ENCODE measurements at places on chromosomes 11 and 22.
A peak's percentile ranks its signal among the peaks of the same experiment; 100 is the strongest.

GRCh38 chr11:35427071-35427470 is 7.7 kb upstream of the SLC1A2 start:
- H3K4me1 ChIP-seq, result no peaks in the 10 kb centered on the region
- no peaks in the 10 kb centered on the region for H3K36me3 ChIP-seq
- DNase-seq, result no peak
- no peak overlapping the region for H3K27ac ChIP-seq
- no peak overlapping the region for H3K4me3 ChIP-seq
- H3K27me3 ChIP-seq, result peaks cover 37% of the 10 kb centered on the region

GRCh38 chr22:20748731-20749428 is 25.0 kb upstream of the SERPIND1 start:
- peaks cover 14% of the 10 kb centered on the region for H3K4me1 ChIP-seq
- H3K27me3 ChIP-seq, result no peaks in the 10 kb centered on the region
- no peak for DNase-seq
- H3K36me3 ChIP-seq, result peaks cover 10% of the 10 kb centered on the region
- no peak overlapping the region for H3K4me3 ChIP-seq
- no peak overlapping the region for H3K27ac ChIP-seq

DNA sequence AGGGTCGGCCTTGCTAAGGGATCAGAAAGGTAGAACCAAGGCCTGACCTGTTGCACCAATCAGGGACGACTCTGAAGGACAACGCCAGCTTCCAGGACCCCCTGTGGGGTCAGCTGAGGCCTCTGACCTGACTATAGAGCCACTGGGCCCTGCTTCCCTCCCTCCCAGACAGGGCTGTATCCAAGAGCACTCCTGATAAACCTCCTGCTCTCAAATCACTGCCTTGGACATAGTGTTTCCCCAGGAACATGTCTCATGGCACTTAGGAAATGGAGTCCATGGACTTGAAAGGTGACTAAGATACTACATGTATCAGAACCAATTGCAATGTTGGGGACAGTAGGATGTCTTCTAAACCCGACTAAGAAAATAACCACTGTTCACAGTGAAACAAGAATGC is 117.8 kb upstream of the OPCML start:
- no peak overlapping the region for H3K4me3 ChIP-seq
- DNase-seq, result no peak
- H3K4me1 ChIP-seq, result no peaks in the 10 kb centered on the region
- H3K27ac ChIP-seq, result no peak overlapping the region

- peak overlapping the region; percentile 100 for H3K27ac ChIP-seq
- H3K4me3 ChIP-seq, result peak overlapping the region; percentile 94
- H3K27me3 ChIP-seq, result no peaks in the 10 kb centered on the region
Observed at GRCh38 chr22:26674211-26675190, 17.1 kb downstream of the MIAT start.

DNA sequence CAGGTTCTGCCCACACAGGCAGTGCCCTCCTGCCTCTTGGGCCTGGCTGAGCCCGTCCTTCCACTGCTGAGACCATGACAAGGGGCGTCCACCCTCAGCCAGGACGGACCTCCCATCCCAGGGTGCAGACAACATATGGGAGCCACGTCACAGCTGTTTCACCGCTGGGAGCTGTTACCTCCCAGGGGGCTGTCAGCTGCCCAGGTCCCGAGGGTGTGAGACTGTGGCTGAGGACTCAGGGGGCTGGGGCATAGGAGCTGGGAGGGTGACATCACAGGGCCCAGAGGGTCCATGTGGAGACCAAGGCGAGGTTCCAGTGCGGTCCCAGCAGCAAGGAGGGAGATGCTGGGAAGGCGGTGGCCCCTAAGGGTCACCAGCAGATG is 17.9 kb upstream of the CTSD start:
- no peak overlapping the region for H3K27ac ChIP-seq
- no peak overlapping the region for H3K4me3 ChIP-seq
- DNase-seq, result no peak
- peaks cover 2% of the 10 kb centered on the region for H3K27me3 ChIP-seq

DNA sequence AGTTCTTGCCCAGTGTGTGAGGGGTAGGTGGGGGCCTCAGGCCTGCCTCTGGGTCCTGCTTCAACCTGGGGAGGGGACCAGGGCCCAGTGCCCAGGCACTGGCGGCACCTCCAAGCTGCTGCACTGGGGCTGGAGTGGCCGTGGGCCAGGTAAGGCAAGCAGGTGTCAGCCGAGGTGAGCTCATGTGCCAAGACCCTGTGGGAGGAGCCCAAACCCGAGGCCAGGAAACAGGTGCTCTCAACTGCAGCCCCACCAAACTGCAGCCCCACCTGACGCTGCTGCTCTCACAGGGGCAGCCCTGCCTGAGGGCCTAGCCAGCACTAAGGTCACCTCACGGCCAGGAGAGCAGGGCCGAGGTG is 18.1 kb upstream of the GNB1L start:
- H3K27me3 ChIP-seq, result no peaks in the 10 kb centered on the region
- H3K4me3 ChIP-seq, result no peak overlapping the region
- no peak for DNase-seq
- H3K4me1 ChIP-seq, result peaks cover 11% of the 10 kb centered on the region
- H3K36me3 ChIP-seq, result no peaks in the 10 kb centered on the region

- no peaks in the 10 kb centered on the region for H3K36me3 ChIP-seq
- no peaks in the 10 kb centered on the region for H3K4me1 ChIP-seq
- no peak overlapping the region for H3K27ac ChIP-seq
- H3K4me3 ChIP-seq, result no peak overlapping the region
- H3K27me3 ChIP-seq, result peaks cover 5% of the 10 kb centered on the region
Observed at GRCh38 chr22:47374901-47375575, 612.6 kb downstream of the TBC1D22A start.

DNA sequence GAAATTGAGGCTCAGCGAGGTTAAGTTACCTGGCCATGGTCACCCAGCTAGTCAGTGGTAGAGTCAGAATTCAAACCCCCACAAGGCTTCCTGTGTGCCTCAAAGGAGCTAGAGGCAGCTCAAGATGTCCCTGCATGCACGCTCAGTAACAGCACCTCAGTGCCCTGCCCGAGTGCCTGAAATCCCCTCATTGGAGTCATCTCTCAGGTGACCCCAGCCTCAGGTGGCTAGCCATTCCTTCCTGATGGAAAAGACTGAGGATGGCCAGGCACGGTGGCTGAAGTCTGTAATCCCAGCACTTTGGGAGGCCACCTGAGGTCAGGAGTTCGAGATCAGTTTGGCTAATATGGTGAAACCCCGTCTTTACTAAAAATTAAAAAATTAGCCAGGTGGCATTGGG is 36.9 kb downstream of the LIF start:
- H3K4me3 ChIP-seq, result no peak overlapping the region
- peaks cover 13% of the 10 kb centered on the region for H3K4me1 ChIP-seq
- H3K27me3 ChIP-seq, result no peaks in the 10 kb centered on the region
- no peak overlapping the region for H3K27ac ChIP-seq

GRCh38 chr11:110818032-110818687 is 105.9 kb upstream of the ARHGAP20 start:
- no peak overlapping the region for H3K27ac ChIP-seq
- H3K27me3 ChIP-seq, result peaks cover 5% of the 10 kb centered on the region
- H3K36me3 ChIP-seq, result no peaks in the 10 kb centered on the region
- no peak overlapping the region for H3K4me3 ChIP-seq
- DNase-seq, result peak; percentile 31

DNA sequence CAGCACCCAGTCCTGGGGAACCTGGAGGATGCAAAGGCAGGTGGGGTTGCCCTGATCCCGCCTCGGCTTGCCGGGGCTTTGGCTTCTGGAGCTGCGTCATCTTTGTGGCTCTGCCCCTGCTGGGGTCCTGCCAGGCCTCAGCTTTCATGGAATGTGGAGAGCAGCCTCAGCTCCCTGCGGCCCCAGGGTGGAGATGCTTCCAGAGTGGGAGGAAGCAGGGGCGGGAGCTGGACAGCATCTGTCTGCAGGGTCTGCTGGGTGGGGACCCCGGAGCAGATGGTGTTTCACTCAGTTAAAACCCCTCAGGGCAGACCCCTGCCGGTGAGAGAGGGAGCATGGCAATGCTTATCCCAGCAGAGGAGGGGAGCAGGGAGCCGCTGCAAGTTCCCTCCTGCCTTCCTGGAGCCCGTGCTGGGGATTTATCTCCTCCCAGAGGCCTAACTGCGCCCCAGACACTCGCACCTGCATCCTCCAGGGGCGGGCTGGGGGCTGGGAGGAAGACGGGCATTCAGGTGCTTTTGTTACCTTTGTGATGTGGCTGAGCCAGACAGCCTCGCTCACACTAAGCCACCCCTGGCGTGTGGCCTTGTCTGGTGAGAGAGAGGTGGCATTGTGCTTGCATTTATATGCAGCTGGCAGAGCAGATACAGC is 15.7 kb downstream of the GRIK4 start:
- H3K36me3 ChIP-seq, result no peaks in the 10 kb centered on the region
- DNase-seq, result no peak
- no peaks in the 10 kb centered on the region for H3K4me1 ChIP-seq
- peaks cover 16% of the 10 kb centered on the region for H3K27me3 ChIP-seq
- H3K27ac ChIP-seq, result no peak overlapping the region

DNA sequence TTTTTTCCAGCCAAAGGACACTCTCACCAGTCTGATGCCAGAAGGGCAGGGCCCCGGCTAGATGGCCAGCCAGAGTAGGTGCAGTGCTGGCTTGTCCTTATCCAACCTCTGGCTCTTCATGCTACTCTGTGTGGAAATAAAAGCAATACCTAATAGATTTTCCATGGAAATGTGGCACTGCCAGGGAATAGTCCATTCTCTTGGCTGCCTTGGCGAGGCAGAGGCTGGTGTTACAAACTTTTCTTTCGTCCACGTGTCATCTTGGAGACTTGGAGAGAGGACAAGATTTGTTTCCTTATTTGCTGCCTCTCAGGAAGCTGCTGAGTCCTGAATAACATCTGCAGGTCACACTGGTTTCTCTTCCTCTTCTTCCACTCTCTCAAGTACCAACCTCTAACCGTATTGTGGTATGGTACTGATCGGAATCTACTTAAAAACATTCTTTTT is 17.2 kb upstream of the C1QTNF4 start:
- H3K36me3 ChIP-seq, result peaks cover 2% of the 10 kb centered on the region
- H3K4me1 ChIP-seq, result no peaks in the 10 kb centered on the region
- no peaks in the 10 kb centered on the region for H3K27me3 ChIP-seq

GRCh38 chr22:35315855-35316745 is 16.4 kb downstream of the TOM1 start:
- peaks cover 48% of the 10 kb centered on the region for H3K4me1 ChIP-seq
- peaks cover 7% of the 10 kb centered on the region for H3K36me3 ChIP-seq
- H3K27ac ChIP-seq, result no peak overlapping the region
- H3K4me3 ChIP-seq, result no peak overlapping the region

DNA sequence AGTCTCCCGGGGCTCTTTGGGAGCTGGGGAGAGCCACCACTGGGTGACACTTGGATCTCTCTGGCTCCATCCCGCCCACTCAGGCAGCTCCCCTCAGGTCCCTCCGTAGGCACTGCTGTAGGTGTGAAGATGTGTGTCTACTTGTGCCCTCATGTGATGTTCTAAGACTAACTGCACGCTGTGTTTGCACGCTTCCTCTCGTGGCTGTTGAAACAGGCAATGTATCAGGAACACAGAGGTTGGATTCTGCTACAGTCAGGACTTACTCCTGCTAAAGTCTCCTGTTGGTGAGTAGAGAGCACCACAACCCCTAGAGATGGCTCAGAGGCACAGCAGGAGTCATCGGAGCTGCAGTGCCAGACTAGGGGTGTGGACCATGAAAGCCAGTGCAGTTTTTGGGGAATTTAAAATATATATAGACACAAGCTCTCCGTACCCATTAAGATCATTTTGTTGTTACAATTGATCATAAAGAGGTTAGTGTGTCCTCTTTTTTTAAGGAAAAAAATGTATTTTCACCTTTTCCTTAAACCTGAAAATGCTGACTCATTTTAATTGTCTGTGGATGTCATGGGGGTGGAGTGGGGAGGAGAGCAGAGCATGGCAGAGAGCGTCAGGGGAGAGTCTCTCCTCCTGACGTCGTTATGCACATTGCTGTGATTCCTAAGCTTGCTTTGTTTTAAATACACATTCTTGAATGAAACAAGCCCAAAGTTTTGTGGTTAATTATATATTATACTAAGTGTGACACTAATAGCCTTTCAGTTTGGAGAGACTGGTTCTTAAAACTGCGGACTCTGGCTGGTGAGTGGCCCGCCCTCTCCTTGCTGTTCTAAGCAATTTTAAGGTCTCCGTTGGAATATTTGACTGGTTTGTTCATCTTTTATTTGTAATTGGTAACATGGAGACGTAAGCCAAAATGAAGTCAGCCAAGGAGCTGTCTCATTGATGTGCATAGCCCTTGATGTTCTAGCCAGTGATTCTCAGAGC is 16.2 kb upstream of the CTTN start:
- peaks cover 29% of the 10 kb centered on the region for H3K36me3 ChIP-seq
- H3K4me3 ChIP-seq, result no peak overlapping the region
- DNase-seq, result no peak
- no peaks in the 10 kb centered on the region for H3K4me1 ChIP-seq
- no peak overlapping the region for H3K27ac ChIP-seq

- no peaks in the 10 kb centered on the region for H3K4me1 ChIP-seq
- H3K4me3 ChIP-seq, result no peak overlapping the region
- H3K27ac ChIP-seq, result no peak overlapping the region
- no peaks in the 10 kb centered on the region for H3K27me3 ChIP-seq
Observed at GRCh38 chr11:89184021-89184420, 6.3 kb downstream of the TYR start.

DNA sequence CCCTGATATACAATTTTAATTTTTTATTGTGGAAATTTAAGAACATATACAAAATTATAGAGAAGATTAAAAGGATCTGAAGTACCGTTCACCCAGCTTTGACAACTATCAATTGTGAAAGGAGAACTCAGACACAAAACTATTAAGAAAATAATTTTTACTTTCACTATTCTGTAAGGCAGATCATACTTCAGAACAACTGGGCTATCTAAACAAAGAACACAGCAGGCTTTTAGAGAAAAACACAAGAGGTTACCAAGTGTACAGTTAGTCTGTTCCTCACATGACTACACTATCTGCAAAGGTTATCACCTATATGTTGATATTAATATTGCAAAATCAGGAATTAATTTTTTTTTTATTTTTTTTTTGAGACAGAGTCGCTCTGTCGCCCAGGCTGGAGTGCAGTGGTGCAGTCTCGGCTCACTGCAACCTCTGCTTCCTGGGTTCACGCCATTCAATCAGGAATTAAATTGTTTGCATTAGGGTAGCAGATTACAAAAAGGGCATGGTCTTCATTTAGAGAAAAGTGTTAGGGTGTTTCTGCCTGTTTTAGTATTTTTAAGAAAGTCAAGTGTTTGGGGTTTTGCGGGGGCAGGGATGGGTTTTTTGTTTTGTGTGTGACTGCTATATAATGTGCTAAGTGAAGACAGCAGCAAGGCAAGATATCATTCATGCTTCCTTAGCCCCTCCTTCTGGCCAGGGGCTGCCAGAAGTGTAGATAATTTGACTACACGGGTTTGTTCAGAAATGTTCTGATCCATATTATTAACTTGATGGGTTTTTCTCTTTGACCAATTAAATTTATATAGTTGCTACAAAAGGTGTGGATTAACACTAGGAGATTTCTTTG is 27.6 kb upstream of the SIK2 start:
- no peaks in the 10 kb centered on the region for H3K36me3 ChIP-seq
- H3K27me3 ChIP-seq, result peaks cover 6% of the 10 kb centered on the region
- H3K4me3 ChIP-seq, result no peak overlapping the region
- no peak overlapping the region for H3K27ac ChIP-seq

- peaks cover 11% of the 10 kb centered on the region for H3K4me1 ChIP-seq
- H3K4me3 ChIP-seq, result no peak overlapping the region
- no peaks in the 10 kb centered on the region for H3K36me3 ChIP-seq
- H3K27me3 ChIP-seq, result no peaks in the 10 kb centered on the region
- no peak for DNase-seq
Observed at GRCh38 chr22:45225732-45226502, 14.8 kb downstream of the KIAA0930 start.

GRCh38 chr11:34427186-34427805 is 11.4 kb upstream of the CAT start:
- H3K36me3 ChIP-seq, result no peaks in the 10 kb centered on the region
- no peak overlapping the region for H3K27ac ChIP-seq
- H3K4me3 ChIP-seq, result no peak overlapping the region

Measured in activated CD4-positive, alpha-beta memory T cell treated with anti-CD3 and anti-CD28 coated beads for 36 hours (primary cell).